AG04450 (cell line): ENCODE measurements at places on chromosomes 1 and 21.

GRCh38 chr1:94384485-94385265 is 33.5 kb upstream of the ABCD3 start:
- no peak for DNase-seq

DNA sequence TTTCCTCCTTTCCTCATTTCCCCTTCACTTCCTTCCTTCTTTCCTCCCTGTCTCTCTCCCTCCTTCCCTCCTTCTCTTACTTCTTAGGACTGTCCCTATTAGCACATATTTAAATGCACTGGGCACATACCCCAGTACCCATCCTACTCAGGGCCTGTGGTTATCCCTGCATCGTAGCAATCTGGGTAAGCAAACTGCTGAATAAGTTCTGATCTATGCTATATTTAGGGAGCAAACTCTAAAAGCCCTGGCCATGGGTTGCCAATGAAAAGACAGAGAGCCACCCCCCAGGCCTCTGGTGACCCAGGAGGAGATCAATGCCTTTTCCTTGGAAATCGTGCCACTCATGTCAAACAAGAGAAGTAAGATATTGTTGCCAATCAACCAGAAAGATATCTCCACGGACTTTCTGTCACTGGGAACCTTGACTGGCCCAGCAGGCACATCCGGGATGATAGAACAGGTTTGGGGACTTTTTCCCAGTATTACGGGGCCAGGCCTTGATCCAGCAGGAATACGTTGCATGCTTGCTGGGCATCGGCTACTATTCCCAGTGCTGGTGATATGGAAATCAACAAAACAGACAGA is 5.4 kb downstream of the FAM3B start:
- DNase-seq, result no peak

GRCh38 chr1:156394082-156394481 is 25.1 kb downstream of the RHBG start:
- no peak for DNase-seq

DNA sequence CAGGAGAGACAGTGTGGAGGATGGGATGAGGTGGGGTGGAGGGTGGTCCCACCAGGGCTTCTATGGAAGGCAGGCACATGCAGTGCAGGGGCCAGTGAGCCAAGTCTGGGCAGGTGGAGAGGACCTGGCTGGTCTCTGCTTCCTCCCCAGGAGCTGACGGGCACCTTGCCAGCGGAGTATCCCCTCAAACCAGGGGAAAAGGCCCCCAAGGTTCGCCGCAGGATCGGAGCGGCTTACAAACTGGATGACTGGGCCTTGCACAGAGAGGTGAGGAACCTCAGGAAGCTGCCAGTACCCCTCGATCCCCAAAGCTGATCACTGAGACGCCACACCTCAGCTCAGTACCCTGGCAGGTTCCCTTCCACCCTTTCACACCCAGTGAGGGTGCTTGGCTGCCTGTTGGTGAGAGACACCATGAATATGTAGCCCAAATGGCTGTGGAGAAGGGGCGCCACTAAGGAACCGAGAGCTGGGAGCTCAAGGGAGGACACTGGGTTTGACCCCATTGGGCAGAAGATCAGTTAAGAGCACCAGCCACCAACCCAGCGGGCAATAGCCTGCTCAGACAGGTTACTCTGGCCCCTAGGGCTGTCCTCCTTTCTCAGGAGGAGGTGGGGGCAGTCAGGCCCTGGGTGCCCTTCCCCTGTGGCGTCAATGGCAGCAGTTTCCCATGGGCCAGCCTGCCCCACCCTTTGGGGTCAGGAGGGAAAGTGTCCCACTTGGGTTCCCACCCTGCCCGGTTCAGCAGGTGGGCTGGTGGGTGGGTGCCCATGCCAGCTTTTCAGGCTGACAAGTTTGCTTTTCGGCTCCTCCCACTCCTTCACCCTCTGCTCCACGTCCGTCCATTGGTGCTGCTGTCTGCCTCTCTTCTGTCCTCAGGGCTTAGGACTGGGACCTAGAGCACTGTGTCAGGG is 5.5 kb downstream of the INAVA start:
- no peak for DNase-seq

- no peak for DNase-seq
These were observed 132.4 kb downstream of the MAP3K21 start for GRCh38 chr1:233459968-233460367.

GRCh38 chr1:8386247-8386646 is 68.3 kb downstream of the SLC45A1 start:
- DNase-seq, result no peak

GRCh38 chr1:228464487-228464983 is 22.6 kb upstream of the RNF187 start:
- DNase-seq, result peak; percentile 61

DNA sequence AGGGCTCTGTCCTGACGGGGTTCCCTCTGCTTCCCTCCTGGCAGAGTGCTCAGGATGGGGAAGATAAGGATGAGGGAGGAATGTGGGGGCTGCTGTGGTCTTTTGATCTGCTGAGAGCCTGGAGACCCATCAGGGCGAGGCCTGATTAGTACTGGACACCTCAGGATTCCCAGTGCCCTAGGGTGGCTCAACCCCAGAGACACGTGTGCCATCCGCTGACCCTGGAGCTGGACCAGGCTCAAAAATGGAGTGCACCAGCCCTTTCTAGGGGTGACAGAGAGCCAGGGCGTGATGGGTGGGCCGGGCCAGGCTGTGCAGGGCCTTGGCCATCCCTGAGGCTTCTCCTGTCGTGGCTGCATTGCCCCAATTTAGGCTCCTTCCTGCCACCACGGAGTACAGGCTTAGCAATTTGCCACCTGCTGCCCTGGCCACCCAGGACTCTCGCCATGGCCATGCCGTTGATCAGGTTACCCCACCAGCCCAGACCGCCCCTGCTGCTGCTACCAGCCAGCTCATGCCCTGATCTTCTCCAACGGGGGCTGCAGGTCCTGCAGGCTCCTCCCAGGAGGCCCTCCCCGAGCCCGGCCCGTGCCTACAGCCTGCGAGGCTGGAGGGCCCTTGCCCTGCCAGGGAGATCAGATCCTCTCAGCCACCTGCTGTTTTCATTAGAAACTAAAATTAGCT is 9.5 kb downstream of the WNT4 start:
- DNase-seq, result no peak

GRCh38 chr1:230498704-230499103 is 72.6 kb upstream of the PGBD5 start:
- DNase-seq, result no peak

DNA sequence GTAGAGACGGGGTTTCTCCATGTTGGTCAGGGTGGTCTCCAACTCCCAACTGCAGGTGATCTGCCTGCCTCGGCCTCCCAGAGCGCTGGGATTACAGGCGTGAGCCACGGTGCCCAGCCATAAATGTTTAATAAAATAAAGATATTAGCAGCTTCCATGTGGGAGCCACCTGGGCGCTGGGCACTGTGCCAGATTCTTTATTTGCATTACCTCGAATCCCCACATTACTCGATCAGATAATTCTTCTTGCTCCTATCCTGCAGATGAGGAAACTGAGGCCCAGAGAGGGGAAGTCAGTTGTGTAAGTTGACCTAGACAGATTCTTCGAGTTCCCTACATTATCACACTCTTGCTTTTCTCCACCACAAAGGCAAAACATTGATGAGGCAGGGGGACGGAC is 24.9 kb upstream of the TENT5B start:
- DNase-seq, result no peak

DNA sequence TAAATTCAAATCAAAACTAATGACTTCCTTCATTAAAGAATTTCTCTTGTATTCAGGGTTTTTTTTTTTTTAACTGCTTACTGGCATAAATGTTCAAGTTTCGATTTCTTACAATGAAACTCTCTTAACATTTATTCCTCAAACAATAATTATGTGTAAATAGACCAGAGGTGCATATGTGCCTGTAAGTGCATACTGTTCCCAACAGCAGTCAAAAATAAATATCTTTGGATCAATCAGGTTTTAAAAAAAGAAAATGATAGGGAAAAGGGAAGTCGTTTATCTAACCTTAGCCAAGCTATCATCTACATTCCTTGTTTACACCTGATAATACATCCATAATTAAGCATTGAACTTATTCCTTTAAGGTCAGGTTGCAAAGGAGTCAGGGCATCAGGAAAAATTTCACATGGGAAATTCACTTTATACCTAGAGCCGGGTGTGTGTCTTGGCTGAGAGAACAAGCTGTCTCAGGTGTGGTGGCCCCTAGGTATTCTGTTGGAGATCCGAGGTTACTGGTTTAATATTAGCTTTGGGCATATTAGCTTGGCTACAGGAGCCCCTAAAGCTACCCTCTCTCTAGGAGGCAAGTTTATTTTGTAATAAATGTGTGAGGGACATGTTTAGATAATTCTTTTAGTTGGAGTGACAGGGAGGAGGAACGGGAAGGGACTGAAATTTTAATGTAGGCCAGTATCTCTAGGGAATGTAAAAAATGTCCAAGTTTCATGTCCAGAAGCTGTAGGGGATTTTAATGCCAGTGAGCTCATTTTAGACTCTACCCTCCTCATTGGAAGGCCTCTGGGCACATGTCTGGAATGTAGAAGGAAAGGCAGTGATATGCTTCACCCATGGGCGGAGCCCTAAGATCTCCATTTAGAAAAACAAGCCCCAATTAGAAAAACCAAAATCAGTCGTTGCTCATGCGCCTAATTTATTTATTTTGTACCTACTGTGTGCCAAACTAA is 327.9 kb upstream of the PROX1 start:
- no peak for DNase-seq

- DNase-seq, result no peak
These were observed 226.0 kb downstream of the RPS6KC1 start for GRCh38 chr1:213277036-213277435.

DNA sequence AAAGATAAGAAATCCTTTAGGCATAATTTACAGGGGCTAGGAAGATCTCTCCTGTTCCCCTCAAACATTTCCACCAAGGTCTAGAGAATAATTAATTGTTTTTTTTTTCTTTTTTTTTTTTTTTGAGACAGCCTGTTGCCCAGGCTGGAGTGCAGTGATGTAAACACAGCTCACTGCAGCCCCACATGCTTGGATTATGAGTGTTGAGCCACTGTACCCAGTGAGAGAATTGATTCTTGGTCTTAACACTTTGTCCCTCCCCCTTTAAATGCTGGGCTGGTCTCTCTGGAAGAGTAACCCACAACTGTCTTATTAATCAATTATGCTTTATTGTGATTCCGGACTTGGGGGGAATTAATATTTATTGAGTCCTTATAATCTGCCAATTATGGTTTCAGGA is 33.4 kb downstream of the ATF3 start:
- no peak for DNase-seq

DNA sequence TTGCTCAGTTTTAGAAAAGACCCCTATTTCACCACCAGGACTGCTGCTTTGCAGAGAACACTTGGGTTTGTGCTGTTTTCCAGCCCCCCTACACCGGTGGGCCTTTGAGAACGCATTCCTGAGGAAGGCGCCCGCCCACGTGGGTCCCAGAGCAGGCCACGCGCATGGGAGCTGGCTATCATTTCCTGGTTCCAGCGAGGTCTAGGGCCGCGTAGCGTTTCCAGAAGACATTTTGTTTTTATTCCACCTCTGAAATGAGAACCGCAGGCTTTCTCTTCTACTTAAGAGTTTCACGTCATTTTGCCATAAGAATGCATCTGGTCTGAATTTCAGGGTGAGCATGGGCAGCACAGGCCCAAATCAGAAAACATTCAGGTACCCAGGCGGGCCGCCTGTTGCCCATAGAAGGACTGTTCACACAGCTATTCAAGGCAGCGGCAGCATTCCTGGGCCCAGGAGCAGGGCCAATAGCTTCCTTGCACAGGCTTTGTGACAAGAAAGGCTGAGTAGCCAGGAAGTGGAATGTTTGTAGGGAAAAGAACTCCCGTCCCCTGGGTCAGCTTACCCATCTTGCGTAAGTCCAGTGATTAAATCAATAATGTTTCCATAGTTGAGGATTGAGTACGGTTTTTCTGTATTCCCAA is 1.4 kb upstream of the KLHL21 start:
- no peak for DNase-seq

DNA sequence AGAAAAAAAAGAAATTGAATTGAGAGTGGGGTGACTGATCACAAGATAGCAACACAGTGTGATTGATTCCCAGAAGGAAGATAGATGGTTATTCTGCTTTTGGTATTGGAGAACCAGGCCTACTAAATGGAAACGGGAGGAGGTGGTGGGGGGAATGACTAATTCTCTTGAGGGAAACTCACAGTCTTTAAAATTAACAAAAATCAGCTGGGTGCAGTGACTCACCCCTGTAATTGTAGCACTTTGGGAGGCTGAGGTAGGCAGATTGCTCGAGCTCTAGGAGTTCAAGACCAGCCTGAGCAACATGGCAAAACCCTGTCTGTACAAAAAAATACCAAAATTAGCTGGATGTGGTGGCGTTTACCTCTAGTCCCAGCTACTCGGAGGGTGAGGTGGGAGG is 134.6 kb upstream of the PDE4B start:
- DNase-seq, result no peak

DNA sequence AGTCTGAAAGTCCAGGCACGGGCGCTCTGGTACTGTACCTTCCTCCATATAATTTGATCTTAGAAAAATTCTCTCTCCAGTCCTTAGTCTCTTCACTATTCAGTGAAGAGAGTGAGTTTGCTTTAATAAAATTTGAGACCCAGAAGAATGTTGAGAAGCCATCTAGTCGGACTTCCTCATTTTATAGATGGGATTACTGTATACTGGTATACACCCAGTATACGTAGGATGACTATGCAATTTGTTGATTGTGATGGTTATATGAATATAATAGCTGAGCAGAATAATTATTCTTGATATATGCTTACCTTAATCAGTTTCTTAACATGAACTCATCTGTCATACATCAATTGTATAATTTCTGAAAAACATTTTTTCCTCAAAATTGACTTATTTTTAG is 328.0 kb upstream of the B3GALT2 start:
- no peak for DNase-seq

DNA sequence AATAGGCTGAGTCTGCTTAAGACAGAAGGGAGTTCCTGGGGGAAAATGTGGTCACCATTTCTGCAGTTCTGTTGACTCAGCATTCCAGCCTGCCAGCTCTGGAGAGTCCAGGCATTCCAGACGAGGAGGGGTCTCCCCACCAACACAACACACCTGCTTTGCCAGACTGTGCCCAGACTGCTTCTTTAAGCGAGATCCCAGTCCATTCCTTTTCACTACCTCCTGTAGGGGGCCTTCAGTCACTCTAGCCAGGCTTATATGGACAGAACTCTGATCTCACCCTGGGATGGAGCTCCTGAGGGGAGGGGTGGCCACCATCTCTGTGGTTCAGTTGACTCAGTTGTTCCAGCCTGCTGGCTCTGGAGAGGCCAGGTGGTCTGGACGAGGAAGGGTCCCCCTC is 48.5 kb downstream of the UBE2U start:
- no peak for DNase-seq
